ENCODE measurements at places on chromosomes 5 and 9. TPM values are rescaled to one million over a fixed set of nuclear protein-coding genes. Genes with fewer than 3 reads are reported as not detected.

OBP2A gene
- total RNA-seq: not detected

PTPRD gene
- 64.1 TPM for total RNA-seq

GRCh38 chr5:91194824-91195381, 188.2 kb downstream of the ARRDC3 start:
- no peak for DNase-seq

- DNase-seq: no peak
Observed at GRCh38 chr5:115209279-115209678, 39.6 kb upstream of the TRIM36 start.
